ENCODE measurements at places on chromosomes 5 and 9.

GRCh38 chr9:31355159-31355882 lies 1029.1 kb upstream of the ACO1 start:
- no peak for DNase-seq

DNA sequence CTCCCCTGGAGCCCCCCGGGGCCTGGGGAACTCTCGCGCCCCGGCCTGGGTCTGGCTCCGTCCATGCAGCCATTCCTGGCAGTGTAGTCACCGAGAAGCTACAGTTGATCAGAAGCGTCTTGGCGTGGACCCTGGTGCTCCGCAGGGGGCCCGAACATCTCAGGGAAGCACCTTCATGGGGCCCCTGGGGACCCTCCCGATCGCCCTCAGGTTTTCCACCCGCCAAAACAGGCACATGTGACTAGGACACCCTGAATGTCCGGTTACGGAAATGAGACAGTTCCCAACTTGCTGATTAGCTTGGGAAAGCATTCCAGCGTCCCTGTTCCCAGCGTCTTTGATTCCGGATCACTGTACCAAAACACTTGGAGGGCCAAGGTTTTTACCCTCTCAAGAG lies 472 bp downstream of the FBXO4 start:
- peak; percentile 30 for DNase-seq

GRCh38 chr9:75500479-75500878 lies 390.0 kb upstream of the PCSK5 start:
- DNase-seq: no peak

DNA sequence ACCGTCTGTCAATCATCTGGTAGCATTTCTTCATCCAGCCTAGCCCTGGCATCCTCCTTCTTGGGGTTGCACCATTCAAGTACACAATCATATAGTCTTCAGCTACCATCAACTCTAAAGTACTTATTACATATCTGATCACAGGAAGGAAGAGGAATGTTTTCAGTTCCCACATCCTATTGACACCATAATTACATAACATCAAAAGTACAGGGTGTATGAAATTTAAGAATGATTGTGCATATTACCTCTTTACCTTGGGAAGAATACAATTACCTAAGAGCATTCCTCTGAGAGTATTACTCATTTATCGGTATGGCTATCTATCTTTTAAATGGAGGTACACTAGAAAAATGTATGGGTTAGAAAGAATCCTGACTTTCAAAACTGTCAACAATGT lies 126.8 kb upstream of the PCA3 start:
- no peak for DNase-seq

DNA sequence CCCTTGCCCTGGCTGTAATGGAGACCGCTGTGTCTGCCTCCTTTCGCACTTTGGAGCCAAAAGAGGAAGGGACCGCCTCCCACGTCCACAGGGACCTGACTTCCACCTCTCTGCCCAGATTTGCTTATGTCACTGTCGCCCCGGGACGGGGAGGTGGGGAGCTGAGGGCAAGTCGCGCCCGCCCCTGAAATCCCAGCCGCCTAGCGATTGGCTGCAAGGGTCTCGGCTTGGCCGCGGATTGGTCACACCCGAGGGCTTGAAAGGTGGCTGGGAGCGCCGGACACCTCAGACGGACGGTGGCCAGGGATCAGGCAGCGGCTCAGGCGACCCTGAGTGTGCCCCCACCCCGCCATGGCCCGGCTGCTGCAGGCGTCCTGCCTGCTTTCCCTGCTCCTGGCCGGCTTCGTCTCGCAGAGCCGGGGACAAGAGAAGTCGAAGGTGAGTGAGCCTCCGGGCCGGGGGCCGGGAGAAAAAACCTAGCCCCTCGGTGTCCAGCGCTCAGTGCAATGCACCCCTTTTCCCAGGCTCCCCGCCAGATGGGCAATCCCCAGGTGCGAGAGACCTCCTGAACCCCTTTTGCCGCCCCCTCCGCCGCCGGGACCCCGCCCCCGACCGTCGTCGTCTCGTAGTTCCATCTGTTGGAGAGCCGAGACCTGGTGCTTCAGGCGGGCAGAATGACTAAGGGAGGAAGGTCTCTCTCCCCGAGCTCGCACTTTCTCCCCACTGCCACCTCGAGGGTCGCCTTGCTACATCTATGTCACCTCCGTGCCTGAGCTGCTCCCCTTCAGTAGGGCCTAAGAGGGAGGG lies at the start of gene GPX3:
TSS of gene GPX3 (plus strand) at position 288 of the 807 bp plus-strand sequence. CDS start at position 352, 64 bp downstream.
- no peak for DNase-seq

DNA sequence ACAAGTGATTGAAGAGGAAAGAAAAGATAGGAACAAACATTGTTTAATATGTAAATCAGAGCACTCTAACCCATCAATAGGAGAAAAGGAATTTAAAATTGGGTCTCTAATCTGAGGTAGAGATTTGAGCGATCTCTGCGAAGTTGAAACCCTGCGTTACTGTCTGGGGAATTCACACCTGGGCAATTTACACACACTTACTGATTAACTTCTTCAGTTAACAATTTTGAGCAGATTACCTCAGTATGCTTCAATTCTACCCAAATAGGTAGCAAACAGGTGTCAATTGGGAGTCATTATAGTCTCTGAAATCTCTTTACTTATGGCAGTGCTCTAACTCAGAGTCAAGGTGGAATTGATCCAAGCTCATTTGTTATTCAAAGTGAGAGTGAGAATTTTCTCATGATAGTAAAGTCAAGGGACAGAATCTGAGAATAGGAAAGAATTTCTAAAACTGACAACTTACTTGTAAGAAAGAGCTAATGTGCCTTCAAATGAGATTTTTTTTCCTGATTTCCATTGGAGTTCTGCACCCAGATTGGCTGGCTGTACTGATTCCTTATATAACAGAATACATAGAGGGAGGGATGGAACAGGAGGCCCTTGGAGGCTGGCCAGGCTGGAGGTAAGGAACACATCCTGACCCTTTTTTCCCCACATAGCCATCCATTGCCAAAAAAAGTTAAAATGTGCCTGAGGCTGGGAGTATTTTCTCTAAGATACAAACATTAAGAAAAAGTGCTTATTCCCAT lies 27.1 kb upstream of the IFNA14 start:
- DNase-seq: no peak

- DNase-seq: peak; percentile 89
Measured at GRCh38 chr9:89000973-89001916, 10.0 kb downstream of the S1PR3 start.

DNA sequence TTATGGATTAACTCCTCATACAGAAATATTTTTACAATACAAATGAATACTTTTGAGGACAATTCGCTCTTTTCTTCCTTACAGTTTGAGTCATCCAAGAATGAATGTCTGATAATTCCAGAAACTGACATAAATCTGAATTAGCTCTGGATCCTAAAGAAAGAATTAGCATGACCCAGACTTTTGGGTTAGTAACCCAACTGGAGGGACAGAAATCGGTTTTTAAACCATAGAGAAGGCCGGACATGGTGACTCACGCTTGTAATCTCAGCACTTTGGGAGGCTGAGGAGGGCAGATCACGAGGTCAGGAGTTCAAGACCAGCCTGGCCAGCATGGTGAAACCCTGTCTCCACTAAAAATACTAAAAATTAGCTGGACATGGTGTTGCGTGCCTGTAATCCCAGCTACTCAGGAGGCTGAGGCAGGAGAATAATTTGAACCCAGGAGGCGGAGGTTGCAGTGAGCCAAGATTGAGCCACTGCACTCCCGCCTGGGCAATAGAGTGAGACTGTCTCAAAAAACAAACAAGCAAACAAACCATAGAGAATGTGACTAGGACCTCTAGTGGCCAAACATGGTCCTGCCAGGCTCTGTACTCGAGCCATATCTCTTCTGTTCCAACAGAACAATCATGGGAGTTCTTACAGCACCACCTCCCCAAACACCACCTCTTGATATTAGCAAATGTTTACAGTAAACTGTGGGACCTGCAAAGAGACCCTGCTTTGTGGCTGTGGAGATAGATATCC lies 44.8 kb downstream of the LURAP1L start:
- DNase-seq: no peak

DNA sequence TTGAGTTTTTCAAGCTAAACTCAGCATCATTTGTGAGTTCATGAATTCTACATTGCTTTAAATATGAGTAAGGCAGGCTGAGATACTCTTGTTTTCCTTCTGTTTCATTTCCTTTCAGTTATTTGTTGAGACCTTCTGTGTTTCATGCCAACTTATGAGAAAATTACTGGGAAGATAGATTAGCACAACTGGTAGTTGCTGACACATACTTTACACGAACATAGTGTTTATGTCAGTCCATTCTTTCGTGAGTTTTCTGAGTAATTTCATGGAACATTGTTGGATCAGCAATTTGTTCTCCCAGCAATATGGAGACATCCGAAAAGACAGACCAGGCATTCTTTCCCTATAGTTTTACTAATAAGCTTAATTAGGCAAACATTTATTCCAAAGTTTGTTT lies 102.0 kb upstream of the SMC5 start:
- no peak for DNase-seq

DNA sequence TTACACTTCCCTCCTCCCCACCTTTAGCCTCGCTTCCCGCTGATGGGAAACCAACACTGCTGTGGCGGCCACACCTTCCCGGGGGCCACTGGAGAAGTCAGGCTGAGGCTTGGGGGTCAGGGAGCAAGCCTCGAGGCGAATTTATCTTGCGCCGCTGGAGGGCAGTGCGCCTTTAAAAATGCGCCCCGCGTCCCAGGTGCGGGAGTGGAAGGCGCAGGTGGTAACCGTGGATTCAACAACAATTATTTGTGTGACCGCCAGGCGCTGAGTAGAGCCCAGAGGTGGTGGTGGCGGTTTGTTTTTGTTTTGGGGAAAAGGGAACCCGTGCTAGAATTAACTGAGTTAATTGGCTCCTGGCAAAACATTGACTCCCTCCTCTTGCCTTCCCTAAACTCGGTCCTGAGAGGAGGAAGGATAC lies 1.1 kb downstream of the CFAP77 start:
- no peak for DNase-seq

DNA sequence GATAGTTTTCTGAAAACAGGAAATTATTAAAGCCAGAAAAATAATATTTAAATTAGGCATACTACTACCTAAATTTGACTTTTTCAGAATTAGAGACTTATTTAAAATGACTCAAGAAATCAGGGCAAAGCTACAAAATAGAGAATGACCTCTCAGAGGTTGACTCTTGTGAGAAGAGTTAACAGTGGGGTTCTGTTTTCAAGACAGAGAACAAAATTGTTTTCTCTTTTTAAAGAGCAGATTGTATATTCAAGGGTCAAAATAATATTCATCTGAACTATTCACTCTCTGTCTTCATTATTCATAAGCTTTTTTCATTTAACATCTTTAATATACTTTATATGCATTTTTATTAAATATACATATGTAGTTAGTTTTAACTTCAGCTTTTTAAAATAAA lies 21.9 kb upstream of the AUH start:
- DNase-seq: no peak

GRCh38 chr9:115649991-115650472 lies 503.6 kb upstream of the PAPPA start:
- DNase-seq: no peak

DNA sequence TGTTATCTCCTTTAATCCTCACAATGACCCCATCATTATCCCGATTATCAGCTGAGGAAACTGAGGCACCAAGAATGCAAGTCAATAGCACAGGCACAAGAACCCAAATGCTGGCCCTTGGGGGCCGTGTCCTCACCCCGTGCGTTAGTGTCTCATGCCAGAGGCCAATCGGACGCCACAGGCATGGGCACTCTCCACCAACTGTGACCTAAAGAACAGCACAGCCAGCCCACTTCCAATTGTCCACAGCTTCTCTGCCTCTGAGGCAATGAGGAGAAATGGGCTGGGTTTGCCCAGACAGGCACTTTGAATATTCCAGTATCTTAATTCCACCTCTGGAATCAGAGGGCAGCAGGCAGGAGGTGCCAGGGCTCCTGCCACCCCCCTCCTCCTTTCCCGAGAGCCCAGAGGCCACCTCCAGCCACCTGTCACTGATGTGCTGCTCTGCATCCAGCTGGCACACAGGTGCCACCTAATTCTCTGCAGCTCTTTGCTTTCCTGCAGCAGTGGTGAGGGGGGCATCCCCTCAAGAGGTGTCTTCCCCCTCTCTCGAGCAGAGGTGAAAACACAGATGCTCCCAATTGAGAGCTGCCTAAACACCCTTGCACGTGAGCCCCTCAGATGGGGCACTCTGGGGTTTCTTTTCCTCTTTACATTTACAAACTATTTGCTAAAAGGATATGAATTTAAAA lies 107.5 kb downstream of the ROR2 start:
- no peak for DNase-seq

- DNase-seq: peak; percentile 17
Measured at GRCh38 chr9:135811801-135812200, 95.5 kb downstream of the CAMSAP1 start.

- no peak for DNase-seq
Measured at GRCh38 chr9:26321935-26322334, 570.7 kb downstream of the CAAP1 start.

- DNase-seq: no peak
Measured at GRCh38 chr5:159242656-159243055, 20.4 kb upstream of the UBLCP1 start.

DNA sequence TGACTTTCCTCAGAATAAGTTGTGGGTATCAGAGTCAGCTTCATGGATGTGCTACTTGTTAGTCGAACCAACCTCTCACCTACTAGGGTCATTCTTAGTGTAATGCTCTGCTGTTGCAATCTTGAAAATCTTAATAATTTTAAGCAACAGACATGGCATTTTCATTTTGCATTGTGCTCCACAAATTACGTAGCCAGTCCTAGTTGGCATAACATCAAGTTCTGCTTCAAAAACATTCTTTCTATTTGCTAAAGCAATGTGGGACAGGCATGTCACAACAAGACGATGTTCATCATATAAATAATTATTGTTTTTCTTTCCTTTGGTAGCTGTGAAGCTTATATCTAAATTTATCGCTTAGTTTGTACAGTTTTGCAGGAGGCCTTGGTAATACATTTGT lies 39.3 kb upstream of the CDH12 start:
- DNase-seq: no peak

- DNase-seq: no peak
Measured at GRCh38 chr9:128216781-128217553, 13.8 kb downstream of the DNM1 start.

DNA sequence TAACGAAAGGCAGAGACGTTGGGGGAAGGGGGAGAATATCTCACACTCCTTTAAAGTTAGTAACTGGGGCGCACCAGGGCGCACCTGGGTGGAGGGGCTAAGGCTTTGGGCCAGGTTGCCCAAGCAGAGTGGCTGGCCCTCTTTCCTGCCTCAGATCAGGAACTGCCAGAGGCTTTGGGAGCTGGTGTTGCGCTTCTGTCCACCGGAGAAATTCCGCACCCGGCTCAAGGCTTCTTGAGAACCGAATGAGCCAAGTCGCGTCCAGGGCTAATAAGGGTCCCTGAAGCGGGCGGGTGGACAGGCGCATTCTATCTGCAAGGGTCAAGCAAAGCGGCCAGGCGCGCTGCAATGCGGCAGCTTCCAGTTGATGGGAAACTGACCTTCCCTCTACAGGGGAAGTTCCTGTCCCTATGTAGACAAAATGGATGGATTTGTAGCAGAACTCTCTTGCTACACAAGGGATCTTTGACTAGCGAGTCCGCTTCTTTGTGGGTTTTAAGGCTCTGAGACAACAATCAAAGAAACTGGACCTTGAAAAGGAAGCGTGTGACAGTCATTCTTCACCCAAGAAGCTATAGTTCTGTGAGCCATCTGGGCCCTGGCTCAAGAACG lies 5.5 kb downstream of the PAX5 start:
- DNase-seq: no peak

- DNase-seq: no peak
Measured at GRCh38 chr9:136700959-136701667, 11.3 kb upstream of the DIPK1B start.

- DNase-seq: peak; percentile 57
Measured at GRCh38 chr9:32579706-32580331, 6.9 kb upstream of the NDUFB6 start.
